Suprapubic skin (tissue), 4 donors: ENCODE measurements at places on chromosomes 6 and 20.

DNA sequence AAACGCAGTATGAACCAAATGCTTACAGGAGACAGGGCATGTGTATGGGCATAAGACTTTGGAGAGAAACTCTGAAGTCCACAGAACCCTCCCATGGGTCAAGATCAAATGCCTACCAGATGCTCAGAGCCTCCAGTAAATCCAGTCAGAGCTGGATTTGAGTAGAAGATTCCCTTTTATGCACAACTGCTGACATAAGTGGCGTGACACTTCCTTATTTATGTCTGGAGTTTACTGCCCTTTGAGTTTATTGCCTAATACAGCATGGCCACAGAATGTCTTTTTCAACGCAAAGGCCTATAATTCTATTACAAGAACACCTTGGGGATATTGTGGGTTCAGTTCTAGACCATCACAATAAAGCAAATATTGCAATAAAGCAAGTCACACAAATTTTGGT, 220.0 kb upstream of the FOXQ1 start:
- no peak for DNase-seq

- DNase-seq = no peak
These were observed 48.0 kb downstream of the ARMC2 start for GRCh38 chr6:108896111-108896661.

DNA sequence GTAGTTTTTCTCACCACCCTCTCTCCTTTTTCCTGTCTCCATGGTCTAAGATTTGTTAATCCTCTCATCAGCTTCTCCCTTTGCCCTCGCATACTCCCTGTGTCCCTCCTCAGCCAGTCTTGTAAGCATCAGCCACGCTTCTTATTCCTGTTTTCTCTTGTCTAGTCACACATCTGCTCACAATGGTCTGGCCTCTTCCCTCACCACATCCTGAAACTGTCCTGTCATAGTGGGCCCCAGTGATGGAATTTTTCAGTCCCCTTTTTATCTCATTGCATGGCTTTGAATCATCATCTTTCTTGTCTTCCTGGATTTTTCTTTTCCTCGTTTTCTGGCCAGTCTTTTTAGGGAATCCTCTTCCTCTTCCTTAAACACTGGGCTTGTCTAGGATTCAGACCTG, 57.2 kb downstream of the GFRA4 start:
- DNase-seq = no peak

- no peak for DNase-seq
These were observed 157.8 kb upstream of the SALL4 start for GRCh38 chr20:51960047-51960675.

DNA sequence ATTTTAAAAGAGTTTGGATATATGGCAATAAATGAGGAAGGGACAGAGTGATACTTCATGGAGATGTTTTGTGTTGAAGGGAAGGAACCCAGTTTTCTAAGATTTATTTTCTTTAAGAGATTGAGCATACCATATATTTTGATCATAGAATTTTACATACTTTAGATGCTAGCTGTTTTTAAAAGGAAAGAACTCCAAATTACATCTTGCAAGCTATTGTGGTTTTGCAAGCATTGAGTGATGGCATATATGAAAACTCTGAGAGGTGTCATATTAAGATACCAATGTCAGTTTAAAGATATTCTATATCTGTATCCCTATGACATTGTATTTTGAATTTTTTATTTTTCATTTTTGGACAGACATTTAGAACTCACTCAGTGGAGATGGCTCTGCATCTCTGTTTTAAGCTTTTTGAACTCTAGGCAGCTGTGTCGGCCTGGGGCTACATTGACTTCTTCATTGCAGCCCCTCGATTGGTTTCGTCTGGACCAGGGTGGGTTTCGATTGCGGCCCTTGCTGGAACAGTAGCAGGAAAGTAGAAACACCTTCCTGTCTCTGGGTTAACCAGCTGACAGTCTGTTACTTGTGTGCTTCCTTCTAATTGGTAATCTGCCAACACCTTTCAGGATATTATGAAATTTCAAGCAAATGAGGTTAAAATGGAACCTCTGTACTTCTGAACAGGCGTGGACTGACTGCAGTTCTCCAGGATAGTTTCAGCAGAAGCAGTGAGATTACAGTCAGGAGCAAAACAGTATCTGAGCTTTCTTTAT, 14.0 kb downstream of the IGF2R start:
- DNase-seq = no peak
